ENCODE measurements at places on chromosomes 5 and 9.

- no peak for DNase-seq
Observed at GRCh38 chr5:173093606-173094005, 37.5 kb downstream of the CREBRF start.

- no peak for DNase-seq
Observed at GRCh38 chr5:95734187-95734586, 3.1 kb downstream of the RHOBTB3 start.

DNA sequence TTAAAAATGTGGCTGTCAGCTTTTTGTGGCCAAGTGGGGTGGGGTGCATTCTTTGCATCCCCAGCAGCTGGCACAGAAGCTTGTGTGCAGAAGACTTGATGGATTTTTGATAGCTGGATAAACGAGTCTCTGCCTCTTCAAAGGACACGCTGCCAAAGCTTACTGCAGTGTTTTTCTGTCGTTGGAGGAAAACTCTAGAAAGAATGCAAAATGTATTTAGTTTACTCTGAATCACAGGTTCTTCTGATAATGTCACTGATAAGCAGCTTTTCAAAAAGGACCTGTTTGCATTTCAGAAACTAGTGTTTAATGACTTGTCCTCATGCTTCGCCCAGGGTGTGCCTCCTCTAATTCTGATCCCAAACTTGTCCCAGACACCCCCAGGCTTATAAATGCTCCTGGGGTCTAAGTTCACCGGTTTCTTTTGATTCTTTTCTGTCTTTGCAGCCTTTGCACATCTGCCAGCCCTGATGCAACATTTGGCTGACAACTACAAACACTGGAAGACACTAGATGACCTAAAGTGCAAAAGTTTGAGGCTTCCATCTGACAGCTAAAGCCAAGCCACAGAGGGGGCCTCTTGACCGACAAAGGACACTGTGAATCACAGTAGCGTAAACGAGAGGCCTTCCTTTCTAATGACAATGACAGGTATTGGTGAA lies 66.0 kb downstream of the WDR41 start:
- DNase-seq, result no peak

- DNase-seq, result no peak
Observed at GRCh38 chr5:57594436-57594835, 111.8 kb upstream of the ACTBL2 start.

- DNase-seq, result no peak
Observed at GRCh38 chr9:108663422-108663821, 192.4 kb downstream of the ACTL7B start.

GRCh38 chr9:20373263-20373662 lies 249.0 kb downstream of the MLLT3 start:
- no peak for DNase-seq

DNA sequence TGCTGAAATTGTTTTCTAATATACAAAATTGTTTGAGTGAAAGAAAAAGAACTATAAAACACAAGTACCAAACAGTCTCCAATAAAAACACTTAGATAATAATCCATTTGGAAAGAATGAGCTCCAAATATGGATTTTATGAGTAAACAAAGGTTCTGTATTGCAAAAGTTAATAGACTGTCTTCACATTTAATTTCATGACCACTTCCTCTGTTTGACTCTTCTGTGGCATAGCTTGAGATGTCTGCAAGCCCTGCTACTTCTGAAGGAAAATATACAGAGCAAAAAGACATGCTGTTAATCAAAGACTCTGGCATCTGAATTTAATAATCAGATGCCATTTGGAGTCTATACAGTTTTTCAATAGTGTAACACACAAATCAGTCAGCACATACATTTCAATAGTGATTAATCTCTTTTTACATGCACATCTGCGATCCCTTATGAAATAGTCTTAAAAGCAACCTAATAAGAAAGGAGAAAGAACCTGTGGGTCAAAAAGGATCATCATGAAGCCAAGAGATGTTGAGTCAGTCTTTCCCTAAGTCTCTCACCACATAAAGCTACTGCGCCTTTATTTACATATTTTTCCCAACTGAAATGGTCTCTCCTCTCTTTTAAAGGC lies 165.4 kb upstream of the LHFPL2 start:
- no peak for DNase-seq

DNA sequence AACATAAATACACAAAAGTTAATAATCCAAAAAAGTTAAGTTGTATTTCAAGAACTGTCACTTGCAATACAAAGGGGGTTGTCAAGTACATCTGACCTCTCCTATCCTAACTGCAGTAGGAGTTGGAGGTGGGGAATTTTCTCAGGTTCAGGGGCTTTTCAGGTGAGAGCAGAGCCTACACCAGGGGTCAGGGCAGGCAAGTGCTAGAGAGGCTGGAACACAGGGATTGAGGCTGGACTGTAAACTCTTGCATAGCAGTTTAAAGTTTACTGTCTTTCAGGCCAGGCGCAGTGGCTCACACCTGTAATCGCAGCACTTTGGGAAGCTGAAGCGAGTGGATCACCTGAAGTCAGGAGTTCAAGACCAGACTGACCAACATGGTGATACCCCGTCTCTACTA lies 25.4 kb upstream of the RASGRF2 start:
- no peak for DNase-seq

GRCh38 chr5:7213525-7213924 lies 182.4 kb upstream of the ADCY2 start:
- DNase-seq, result no peak

GRCh38 chr5:125196481-125197111 lies 450.2 kb upstream of the ZNF608 start:
- DNase-seq, result no peak

DNA sequence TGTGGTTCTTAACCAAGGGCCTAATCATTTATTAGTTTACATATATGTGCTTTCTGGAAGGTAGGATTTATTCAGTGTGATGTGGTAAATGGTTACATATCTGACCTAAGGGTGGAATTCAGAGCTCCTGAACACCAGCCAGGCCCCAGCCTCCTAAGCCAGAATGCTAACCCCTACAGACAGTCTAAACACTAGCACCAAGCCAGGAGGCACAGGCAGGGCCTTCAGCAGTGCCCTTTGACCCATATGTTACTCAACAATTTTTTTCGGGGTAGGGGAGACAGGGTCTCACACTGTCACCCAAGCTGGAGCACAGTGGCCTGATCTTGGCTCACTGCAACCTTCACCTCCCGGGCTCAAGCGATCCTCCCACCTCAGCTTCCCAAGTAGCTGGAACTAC lies 40.3 kb downstream of the PRKACG start:
- DNase-seq, result no peak

Data from stimulated activated CD4-positive, alpha-beta T cell treated with anti-CD3 and anti-CD28 coated beads, Interleukin-1b, Interleukin-23, amount 100 ng/mL, for 24 hours (primary cell).